Peyer's patch (tissue), 4 donors: ENCODE measurements at places on chromosomes 4 and X. TPM values are rescaled to one million over a fixed set of nuclear protein-coding genes. Genes with fewer than 3 reads are reported as not detected.

- H3K4me1 ChIP-seq: no peaks in the 10 kb centered on the region
- no peak for DNase-seq
- no peaks in the 10 kb centered on the region for H3K36me3 ChIP-seq
- no peak overlapping the region for H3K27ac ChIP-seq
- no peak overlapping the region for H3K4me3 ChIP-seq
- no peaks in the 10 kb centered on the region for H3K27me3 ChIP-seq
Measured at GRCh38 chrX:101274198-101274597, 16.9 kb downstream of the TAF7L start.

DNA sequence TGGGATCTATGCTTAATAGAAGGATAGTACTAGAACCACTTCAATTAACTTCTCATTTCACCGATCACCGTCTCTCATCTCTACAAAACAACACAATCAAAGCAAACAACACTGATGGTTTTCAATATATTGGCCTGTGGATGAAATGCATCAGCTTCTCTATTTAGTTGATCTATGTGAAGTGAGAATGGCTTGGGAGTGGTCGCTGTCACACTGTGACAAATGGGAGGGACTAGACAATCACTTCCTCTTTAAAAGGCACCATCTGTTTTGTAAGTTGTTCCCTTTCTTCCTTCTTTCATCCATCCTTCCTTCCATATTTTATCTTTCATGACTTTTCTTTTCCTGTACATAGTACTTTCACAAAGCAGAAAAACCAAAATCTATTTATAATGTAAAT, 23.9 kb upstream of the NWD2 start:
- H3K27ac ChIP-seq: no peak overlapping the region
- H3K27me3 ChIP-seq: no peaks in the 10 kb centered on the region
- H3K4me1 ChIP-seq: no peaks in the 10 kb centered on the region

DNA sequence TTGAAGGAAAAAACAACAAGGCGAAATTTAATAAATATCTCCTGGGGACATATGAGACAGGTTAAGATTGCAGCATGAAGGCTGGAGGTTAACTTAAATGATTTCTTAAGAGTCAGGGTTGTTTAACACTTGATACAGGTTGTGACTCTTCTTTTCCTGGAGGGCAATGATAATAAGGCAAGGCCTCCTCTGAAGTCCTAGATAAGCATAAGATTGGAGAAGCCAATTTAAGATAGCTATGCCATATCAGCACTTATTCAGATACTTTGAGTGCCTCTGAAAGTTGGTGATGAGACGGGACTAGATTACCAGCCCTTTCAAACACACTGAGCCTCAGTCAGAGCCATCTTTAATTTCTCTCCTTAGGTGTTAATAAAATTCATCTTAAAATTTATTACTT, 350.8 kb downstream of the FBXO8 start:
- DNase-seq: no peak
- no peaks in the 10 kb centered on the region for H3K36me3 ChIP-seq
- H3K27me3 ChIP-seq: no peaks in the 10 kb centered on the region

DNA sequence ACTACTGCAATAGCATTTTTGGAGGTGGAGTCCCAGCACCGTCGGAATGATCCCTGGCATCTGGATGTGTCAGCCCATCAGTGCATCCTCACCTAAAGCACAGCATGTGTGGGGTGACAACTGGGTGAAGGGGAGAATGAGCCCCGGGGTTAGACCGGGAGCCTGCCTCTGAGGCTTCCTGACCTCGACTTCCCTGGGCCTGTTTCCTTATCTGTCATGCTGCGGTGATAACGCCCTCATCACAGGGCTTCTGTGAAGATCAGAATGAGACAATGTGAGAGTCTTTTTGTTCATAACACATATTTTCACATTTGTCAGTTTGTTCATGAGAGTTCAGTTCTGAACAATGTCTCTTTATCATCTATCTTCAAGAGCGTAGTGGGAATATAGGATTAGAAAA, 31.1 kb upstream of the PDLIM3 start:
- no peak overlapping the region for H3K4me3 ChIP-seq
- no peaks in the 10 kb centered on the region for H3K27me3 ChIP-seq
- DNase-seq: no peak
- no peaks in the 10 kb centered on the region for H3K36me3 ChIP-seq
- no peaks in the 10 kb centered on the region for H3K4me1 ChIP-seq
- H3K27ac ChIP-seq: peak overlapping the region; percentile 63

HOPX gene
- 14.4 TPM for total RNA-seq

MTCP1 gene
- 1.2 TPM for total RNA-seq

RIPPLY1 gene
- not detected for total RNA-seq

AMTN gene
- total RNA-seq: not detected

GRIA2 gene
- total RNA-seq: not detected

SPANXN4 gene
- total RNA-seq: not detected

USP17L10 gene
- not detected for total RNA-seq

LRBA gene
- total RNA-seq: 71.5 TPM
